ENCODE measurements at places on chromosomes 5 and 9.

GRCh38 chr9:115596021-115596745 lies 478.2 kb upstream of the TNC start:
- no peak for DNase-seq

- DNase-seq = no peak
Observed at GRCh38 chr9:37215830-37216229, 95.5 kb downstream of the ZCCHC7 start.

- DNase-seq = no peak
Observed at GRCh38 chr5:98397081-98397480, 376.4 kb upstream of the RGMB start.

- DNase-seq = no peak
Observed at GRCh38 chr5:108953940-108954339, 206.2 kb downstream of the FER start.

GRCh38 chr9:37939575-37940095 lies 35.7 kb upstream of the SLC25A51 start:
- DNase-seq = no peak

DNA sequence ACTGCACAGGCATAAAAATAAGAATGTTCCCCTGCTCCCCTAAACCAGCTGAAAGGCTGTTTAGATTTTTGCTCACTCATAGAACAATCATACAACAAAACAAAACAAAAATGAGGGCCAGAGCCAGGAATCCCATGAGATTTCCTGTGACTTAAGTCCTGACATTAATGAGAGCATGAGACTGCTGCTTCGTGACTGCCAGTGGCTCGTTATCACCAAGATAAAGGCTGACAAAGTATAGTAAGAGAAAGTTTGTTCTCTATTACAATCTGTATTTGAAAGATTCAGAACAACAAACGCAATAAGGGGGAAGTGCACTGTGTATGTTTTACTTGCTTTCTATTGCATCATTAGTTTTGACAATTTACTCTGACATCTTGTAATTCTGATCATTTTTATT lies 837.1 kb upstream of the C9orf72 start:
- DNase-seq = no peak

- no peak for DNase-seq
Observed at GRCh38 chr5:154648706-154649105, 106.5 kb upstream of the LARP1 start.

DNA sequence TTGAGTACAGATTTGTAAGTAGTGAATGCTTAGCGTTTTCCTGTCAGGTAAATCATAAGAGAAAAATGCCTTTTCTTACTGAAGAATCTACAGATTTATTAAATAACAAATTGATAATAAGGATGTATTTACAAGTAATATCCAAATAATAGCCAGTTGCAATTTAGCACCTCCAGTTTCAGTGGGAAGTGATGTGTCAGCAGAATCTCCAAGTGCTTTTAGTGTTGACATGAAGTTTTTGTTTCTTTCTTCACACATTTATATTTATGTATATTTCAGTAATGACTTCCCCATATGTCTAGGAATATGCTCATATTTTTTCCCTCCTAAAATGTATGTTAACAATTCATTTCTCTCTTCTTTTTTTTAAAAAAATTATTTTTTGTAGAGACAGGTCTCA lies 229.9 kb upstream of the GRIN3A start:
- DNase-seq = no peak

GRCh38 chr9:121122246-121123032 lies 47.7 kb downstream of the CNTRL start:
- DNase-seq = no peak

DNA sequence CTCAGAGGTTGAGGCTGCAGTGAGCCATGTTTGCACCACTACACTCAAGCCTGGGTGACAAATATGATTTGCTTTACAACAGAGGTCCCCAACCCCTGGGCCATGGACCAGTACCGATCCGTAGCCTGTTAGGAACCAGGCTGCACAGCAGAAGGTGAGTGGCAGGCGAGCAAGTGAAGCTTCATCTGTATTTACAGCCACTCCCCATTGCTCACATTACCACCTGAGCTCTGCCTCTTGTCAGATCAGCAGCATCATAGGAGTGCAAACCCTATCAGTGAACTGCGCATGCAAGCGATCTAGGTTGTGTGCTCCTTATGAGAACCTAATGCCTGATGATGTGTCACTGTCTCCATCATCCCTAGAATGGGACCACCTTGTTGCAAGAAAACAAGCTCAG lies 42.5 kb downstream of the SAXO1 start:
- DNase-seq = no peak

- DNase-seq = no peak
Observed at GRCh38 chr5:126428421-126428820, 5.2 kb downstream of the GRAMD2B start.

GRCh38 chr5:72447751-72448150 lies 59.5 kb downstream of the ZNF366 start:
- no peak for DNase-seq

DNA sequence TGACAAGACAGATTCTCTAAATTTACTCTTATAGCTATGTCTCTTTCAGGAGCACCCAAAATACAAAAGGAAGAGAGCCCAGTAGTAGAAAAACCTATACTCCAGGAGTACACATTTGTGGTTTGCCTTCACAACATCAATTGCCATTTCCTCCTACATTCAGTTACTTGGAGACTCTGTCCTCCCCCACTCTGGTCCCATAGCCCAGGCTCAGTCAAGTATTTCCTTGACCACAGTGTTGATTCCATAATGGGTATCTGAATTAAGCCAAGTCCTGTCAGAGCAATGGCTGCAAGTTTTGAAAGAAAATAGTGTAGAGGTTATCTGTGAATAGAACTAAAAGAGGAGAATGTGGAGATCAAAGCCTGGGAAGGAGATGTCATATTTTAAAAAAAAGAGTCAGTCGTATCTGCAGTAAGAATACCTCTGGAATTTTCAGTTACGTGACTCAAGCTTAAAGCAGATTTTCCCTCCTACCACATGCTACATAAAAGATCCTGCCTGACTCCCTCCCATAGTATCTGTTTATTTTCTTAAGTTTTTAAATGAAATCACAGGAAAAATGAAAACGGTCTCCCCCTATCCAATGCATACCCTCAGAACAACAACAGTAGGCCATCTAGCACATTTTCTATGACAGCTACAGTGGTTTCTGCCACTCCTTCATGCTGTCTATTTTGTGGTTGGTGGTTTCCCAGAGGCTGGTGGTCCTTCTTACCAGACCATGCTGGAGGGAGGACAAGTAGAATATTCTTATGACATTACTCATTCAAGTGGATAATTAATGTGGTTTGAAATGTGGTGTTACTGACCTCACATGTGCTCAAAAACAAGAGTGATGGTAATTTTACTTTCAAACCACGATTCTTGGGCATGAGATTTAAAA lies 249.7 kb upstream of the TMEM161B start:
- DNase-seq = no peak

- no peak for DNase-seq
Observed at GRCh38 chr9:34566322-34566721, 23.2 kb downstream of the CNTFR start.

DNA sequence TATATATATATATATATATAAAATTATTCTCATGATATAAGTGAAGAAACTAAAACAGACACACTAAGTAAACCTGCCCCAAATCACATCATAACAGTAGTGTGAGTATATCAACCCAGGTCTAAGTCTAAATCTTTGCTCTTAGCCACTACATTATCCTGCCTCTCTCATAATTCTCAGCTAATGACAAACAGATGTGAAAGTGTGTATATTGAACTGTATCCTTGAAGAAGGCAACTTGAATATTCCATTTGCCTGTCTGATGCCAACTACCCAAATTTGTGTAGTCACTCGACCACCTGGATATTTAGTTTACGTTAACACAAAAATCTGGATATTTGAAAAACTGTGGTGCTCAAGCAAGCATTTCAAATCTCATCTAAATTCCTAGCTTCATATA lies 97.4 kb downstream of the PPP2R2B start:
- DNase-seq = no peak

- DNase-seq = no peak
Observed at GRCh38 chr9:3434594-3434993, 91.2 kb downstream of the RFX3 start.

- DNase-seq = no peak
Observed at GRCh38 chr5:54525261-54525660, 7.7 kb downstream of the SNX18 start.

DNA sequence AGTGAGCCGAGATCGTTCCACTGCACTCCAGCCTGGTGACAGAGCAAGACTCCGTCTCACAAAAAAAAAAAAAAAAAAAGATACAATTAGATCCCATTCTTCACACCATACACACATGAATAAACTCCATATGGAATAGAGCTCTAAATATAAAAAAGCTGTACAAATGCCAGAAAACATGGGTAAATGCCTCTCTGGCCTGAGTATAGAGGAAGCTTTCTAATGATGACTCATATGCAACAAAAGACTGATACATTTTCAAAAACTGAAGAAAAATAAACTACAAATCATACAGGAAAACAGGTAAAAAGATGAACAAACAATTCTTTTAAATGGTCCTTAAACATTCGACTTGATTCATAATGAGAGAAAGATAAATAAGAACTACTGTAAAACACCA lies 8.6 kb downstream of the ZFP62 start:
- DNase-seq = no peak

DNA sequence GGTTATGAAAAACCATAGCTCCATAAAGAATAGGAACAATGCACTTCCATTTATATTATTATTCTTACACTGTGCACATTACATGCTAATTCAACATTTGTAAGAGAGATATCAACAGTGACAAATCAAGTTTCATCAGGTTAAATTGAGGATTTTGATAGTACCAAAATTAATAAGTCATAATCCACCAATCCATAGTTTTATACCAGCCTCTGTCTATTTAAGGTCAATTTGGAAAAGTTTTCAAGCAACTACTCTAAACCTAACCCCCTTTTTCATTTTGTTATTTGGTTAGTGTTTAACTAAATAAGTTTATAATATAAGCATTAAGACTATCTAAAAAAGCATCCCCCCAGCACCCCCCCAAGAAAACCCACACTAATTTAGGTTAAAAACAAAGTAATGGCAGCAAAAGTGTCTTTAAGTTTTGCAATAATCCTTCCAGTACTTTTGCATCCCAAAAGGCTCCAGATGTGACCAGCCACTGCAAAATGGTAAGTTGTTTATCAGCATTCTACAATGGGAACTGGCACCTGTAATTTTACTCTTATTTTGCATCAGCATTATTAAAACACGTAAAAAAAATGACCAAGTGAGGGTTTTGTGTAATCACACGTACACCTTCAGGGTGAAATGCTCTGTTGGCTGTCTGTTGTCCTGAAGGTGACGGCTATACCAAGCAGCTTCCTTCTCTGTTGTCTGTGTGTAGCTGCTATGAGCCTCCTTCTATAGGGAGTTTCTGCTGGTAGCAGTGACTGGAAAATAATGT lies 36.8 kb upstream of the SSBP2 start:
- DNase-seq = no peak

GRCh38 chr9:136665704-136666371 lies 3.1 kb downstream of the EGFL7 start:
- no peak for DNase-seq

DNA sequence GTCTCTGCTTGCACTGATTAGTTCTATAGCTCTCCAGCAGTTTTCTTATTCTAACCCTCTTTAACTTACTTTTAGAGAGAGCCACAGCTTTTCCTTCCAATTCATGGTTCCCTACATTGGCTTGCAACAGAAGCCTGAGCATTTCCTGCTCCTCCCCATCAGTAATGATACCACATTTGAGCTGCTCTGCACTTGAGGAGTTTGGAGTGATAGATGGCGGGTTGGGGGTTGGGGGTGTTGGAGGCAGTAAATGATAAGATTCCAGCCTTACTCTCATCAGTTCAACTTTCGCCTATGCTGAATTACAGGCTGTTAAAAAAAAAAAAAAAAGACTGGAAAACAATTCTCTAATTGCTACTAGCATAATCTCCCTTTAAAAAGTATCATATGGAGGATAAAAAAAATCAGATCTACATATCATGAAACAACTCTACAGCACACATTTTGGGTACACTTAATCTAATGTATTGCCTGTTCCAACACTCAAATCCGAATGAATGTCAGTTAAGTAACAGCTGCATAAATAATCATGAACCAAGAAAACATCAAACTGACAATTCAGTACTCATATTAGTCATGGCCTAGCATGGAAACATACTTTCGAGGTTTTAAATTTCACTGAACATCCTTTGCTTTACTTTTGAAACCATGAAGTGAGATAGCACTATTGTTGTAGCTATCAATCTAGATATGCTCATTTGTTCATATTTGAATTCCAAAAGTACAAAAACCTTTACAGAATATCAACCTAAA lies 224.7 kb downstream of the NFIB start:
- DNase-seq = no peak

GRCh38 chr5:76038212-76038611 lies 45.0 kb upstream of the SV2C start:
- no peak for DNase-seq

Measured in H9 (cell line).